ENCODE measurements at places on chromosomes 4 and X.
A peak's percentile ranks its signal among the peaks of the same experiment; 100 is the strongest.

DNA sequence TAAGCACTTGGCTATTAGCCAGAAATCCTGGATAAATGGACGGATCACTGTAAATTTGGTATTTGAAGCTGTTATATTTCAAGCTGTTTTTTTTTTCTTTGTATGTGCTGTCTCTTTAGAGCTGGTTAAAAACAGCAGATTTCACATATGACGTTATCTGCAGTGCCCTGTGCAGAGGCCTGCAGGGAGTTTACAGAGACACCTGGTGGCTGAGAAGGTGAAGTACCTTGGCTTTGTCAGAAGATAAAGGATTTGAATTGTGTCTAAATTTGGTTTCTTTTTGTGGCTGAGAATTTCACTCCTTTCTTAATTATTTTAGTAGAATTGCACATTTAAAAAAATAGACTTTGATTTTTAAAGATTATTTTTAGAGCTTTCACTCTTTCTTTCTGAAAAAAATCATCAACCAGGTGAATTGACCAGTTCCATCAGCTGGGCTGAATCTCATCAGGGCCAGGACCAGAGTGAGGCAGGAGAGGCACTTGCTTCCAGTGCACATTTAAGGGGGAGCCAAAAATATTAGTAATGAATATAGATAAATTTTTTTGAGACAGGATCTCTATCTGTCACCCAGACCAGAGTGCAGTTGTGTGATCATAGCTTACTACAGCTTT is 9.6 kb upstream of the CHRNA9 start:
- DNase-seq: peak; percentile 45

- no peak for DNase-seq
Measured at GRCh38 chrX:65578346-65578745, 43.8 kb upstream of the LAS1L start.

- DNase-seq: no peak
Measured at GRCh38 chr4:110953191-110953590, 330.3 kb upstream of the PITX2 start.

DNA sequence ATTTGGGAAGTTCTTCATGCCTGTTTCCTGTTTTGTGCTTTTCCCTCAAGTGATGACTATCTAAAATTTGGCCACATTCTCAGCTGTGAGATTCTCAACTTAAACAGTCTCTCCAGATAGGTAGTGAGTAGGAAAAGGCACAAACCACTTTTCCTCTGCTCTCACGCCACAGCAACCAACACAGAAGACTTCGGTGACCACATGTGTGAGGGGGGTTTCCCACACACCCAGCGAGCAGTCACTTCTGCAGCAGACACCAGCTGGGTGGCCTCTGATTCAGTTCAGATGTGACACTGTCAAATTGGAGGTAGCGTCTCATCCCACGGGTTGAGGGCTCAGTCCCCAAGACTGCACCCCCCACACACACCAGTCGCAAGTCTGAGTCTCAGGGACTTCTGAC is 25.1 kb upstream of the CLDN34 start:
- DNase-seq: peak; percentile 15

DNA sequence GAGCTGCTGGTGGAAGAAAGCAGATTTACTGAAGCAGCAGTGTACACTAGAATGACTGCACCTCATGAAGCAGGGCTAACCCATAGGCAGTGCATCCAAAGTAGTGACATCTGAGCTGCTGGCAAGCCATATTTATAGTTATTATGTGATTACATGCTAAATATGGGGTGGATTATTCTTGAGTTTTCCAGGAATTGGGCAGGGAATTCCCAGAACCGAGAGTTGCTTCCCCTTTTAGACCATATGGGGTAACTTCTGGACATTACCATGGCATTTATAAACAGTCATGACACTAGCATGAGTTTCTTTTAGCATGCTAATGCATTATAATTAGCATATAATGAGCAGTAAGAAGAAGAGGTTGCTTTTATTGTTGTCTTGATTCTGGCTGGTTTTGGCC is 665.8 kb upstream of the POU3F4 start:
- DNase-seq: no peak
